ENCODE measurements at places on chromosomes 4 and X. TPM values are rescaled to one million over a fixed set of nuclear protein-coding genes. Genes with fewer than 3 reads are reported as not detected.

GRCh38 chrX:116317409-116317808 is 119.0 kb upstream of the SLC6A14 start:
- no peak for DNase-seq

DNA sequence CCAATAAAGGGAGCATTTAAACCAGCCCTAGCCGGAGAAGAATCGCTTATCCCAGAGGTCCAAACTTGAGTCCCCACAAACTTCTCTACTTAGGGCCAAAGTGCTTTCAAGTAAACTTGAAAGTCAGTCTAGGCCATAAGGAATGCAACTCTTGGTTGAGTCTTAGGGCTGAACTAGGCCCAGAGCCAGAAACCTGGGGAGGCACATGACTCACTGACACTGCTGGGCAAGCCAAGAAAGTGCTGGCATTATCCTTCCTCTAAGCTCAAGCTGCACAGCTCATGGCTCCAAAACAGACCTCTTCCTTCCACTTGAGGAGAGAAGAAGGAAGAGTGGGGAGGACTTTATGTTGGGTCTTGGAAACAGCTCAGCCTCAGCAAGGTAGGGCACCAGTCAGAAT is 1257.3 kb upstream of the DIAPH2 start:
- DNase-seq = no peak

- DNase-seq = no peak
Observed at GRCh38 chrX:30296408-30297254, 12.6 kb downstream of the NR0B1 start.

GRCh38 chr4:150938417-150938816 is 76.7 kb downstream of the LRBA start:
- no peak for DNase-seq

The IQCM gene
- not detected for total RNA-seq

- no peak for DNase-seq
Observed at GRCh38 chrX:47621851-47622250, 2.2 kb upstream of the SYN1 start.

The GAGE12H gene
- not detected for total RNA-seq

DNA sequence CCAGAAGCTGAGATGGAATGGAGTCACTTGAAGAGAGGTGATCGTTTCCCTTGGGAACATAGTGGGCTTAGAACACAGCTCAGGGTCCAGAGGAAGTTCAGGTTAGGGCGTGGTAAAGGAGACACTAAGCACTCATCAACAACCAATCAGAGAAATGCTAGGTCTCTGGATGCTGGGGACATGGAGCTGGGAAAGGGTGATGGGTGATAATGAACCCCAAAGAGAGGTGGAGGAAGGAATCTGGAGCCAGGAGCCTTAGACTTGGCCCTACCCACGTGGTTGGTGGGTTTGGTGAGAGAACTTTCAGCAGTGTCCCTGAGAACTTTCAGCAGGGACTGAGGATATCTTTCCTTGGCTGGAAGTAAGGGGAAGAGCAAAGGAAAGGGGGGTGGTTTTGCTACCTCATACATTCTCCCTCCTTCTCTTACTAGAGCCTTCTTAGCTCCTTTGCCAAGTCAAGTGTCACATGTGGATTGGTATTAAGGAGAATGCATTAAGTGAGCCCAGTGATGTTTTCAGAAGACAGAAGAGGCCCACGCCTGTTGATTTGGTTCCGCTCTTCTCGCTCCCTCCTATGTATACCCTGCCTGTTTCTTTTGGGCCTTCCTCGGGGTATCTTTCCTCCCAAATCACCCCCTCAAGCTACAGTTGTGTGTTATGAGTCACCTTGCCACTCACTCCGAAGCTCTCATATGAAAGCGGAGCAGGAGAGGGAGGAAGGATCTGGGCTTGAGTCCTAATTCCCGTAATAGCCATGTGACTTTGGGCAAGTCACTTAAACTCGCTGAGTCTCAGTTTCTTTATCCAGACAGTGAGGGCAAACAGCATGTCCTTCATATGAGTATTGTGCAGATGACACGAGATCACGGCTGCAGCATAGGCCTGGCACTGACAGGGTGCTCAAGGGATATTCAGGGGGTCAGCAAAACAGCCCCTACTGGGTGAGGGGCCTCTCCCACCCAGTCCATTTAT is 63.1 kb downstream of the TSC22D3 start:
- peak; percentile 53 for DNase-seq

The SPANXN4 gene
- total RNA-seq = not detected

- no peak for DNase-seq
Observed at GRCh38 chr4:23920716-23921446, 31.0 kb upstream of the PPARGC1A start.

- DNase-seq = peak; percentile 20
Observed at GRCh38 chr4:128917781-128918180, 108.3 kb downstream of the JADE1 start.

The NPY5R gene
- total RNA-seq = not detected

GRCh38 chr4:123315617-123316016 is 81.0 kb upstream of the SPRY1 start:
- DNase-seq = no peak

- no peak for DNase-seq
Observed at GRCh38 chr4:140091305-140091704, 62.7 kb downstream of the MAML3 start.

The TLR8 gene
- total RNA-seq = not detected

DNA sequence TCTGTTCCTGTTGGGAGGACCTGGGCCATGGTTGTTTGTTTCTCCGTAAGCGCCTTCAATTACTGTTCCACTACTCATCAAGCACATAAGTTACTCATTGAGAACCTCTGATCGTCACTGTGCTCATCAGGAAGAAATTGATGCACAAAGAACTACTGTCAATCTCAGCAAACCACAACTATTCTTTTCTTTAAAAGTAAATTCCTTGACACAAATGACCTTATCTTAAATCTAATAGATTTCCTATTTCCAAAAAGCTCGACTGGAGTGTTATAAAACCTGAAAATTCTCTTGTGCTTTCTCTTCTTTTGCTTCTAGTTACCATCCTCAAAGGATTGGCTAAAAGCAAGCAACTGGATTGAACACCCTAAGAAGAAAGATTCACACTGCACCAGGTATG is at the start of gene MUC7:
TSS of gene MUC7 (plus strand) at position 301 of the 400 bp plus-strand sequence. CDS start 1,825 bp downstream, outside the sequence.
- DNase-seq = no peak

The GRIA3 gene
- not detected for total RNA-seq

DNA sequence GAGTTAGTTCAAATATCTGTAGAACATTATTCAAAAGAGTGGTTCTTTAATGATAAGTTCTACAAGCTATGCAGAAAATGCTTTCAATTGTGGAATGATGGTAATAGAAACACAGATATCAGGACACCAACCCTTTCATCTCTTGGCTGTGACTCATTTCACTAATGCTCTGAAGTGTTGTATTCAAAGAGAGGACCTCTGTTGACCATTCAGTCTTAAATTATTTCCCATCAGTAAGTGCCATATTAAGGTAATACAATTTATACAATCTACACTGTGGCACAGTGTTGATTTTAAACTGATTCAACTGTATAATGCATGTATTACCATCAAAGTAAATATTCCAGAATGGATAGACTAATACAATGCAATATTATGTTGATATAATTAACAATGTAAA is 289.0 kb upstream of the ADGRL3 start:
- DNase-seq = no peak

The F11 gene
- total RNA-seq = not detected

GRCh38 chrX:95996294-95996693 is 688.3 kb upstream of the DIAPH2 start:
- no peak for DNase-seq

The PGK1 gene
- total RNA-seq = 680 TPM

- DNase-seq = no peak
Observed at GRCh38 chr4:17013382-17014006, 115.0 kb upstream of the LDB2 start.

DNA sequence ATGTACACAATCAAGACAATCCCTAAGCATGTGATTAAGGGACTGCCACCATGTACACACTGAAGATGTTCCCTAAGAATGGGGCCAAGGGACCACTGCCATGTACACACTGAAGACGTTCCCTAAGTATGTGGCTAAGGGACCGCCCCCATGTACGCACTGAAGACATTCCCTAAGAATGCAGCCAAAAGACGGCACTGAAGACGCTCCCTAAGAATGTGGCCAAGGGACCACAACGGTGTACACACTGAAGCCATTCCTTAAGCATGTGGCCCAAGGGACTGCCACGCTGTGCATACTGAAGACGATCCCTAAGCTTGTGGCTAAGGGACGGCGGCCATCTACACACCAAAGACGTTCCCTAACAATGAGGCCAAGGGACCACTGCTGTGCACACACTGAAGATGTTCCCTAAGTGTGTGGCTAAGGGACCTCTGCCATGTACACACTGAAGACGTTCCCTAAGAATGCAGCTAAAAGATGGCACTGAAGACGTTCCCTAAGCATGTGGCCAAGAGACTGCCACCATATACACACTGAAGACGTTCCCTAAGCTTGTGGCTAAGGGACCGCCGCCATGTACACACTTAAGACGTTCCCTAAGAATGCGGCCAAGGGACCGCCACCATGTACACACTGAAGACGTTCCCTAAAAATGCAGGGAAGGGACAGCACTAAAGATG is 26.4 kb downstream of the DHRSX start:
- no peak for DNase-seq

The TAF7L gene
- not detected for total RNA-seq

DNA sequence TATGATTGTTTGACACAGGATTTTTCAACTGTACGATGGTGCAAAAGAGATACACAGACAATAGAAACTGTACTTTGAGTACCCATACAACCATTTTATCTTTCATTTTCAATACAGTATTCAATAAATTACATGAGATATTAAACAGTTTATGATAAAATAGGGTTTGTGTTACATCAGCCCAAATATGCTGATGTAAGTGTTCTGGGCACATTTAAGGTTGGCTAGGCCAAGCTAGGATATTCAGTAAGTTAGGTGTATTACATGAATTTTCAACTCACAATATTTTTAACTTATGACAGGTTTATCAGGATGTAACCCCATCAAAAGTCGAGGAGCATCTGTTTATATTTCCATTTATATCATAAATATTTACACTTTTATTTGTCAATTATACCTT is 42.9 kb upstream of the PLS3 start:
- no peak for DNase-seq

The JCHAIN gene
- total RNA-seq = not detected

The GPC3 gene
- total RNA-seq = not detected

- DNase-seq = no peak
Observed at GRCh38 chr4:81751531-81752289, 280.0 kb upstream of the RASGEF1B start.

- DNase-seq = no peak
Observed at GRCh38 chrX:50705042-50705441, 109.0 kb downstream of the SHROOM4 start.

DNA sequence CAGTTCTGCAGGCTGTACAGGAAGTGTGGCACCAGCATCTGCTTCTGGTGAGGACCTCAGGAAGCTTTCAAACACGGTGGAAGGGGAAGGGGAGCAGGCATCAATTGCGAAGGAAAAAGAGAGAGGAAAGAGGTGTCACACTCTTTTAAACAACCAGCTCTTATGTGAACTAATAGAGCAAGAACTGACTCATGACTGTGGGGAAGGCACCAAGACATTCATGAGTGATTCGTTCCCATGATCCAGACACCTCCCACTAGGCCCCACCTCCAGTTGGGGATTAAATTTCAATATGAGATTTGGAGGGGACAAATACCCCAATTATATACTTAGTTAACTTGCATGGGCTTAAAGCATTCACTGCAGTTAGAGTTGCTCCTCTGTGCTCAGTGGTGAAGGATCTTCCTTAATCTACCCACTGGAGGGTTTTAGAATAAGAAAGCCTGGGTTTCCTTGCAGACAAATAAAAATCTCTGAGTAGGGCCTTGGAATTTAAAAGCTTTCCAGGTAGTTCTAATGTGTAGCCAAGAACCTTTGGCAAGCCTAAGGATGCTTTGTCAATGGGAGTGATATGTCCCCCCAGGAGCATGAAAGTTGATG is 60.0 kb downstream of the SYNPO2 start:
- no peak for DNase-seq

GRCh38 chrX:49198540-49199314 is 1.3 kb downstream of the SYP start:
- DNase-seq = no peak

The ACSL1 gene
- 25.4 TPM for total RNA-seq

- no peak for DNase-seq
Observed at GRCh38 chr4:147578051-147578476, 39.1 kb upstream of the TMEM184C start.

- DNase-seq = peak; percentile 8
Observed at GRCh38 chrX:103628386-103629317, at the start of gene TCEAL1. TCEAL1 (plus strand) TSS chrX:103628975; CDS start chrX:103629917, 942 bp downstream.

GRCh38 chrX:68454476-68455150 is 21.3 kb upstream of the OPHN1 start:
- DNase-seq = no peak

The TLR6 gene
- 1.2 TPM for total RNA-seq

The ABLIM2 gene
- total RNA-seq = 0.72 TPM

DNA sequence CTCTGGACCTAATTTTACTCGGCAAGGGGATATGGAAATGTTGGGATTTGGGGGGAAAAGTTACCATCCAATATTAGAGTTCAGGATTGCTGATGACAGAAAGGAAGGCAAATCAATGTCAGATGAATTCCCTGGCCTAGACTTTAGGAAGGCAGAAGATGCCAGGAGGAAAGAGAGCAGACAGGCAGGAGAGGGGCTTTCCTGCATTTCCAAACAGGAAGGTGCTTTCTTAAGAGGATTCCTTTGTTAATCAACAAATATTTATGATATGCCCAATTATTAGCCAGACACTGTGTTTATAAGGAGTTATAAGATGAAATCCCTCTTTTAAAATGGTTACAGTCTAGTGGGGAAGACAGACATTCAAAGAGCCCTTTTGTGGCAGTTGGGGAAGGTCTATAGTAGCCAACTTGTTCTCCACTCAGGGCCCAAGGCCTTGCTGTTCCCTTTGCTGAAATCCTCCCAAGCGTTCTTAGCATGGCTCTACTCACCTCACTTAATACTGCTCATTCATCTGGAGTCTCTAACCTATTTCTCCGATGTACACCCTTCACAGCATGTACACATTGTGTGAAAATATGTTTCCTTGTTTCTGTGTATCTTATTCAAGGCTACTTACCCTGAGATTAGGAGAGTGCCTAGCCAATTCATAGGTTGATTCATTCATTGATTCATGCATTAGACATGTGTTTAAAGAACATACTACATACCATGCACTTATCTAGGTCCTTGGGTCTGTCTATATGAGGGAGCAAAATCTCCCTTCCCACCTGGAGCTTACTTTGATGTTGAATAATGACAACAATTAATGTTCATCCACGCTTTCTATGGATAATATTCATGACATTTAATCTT is 5.3 kb downstream of the IGFBP7 start:
- no peak for DNase-seq

All from CD8-positive, alpha-beta memory T cell (primary cell).